ENCODE measurements at places on chromosomes 2 and 18.

- DNase-seq, result no peak
Measured at GRCh38 chr2:11616097-11616687, 53.8 kb downstream of the NTSR2 start.

- DNase-seq, result no peak
Measured at GRCh38 chr2:46499392-46499785, 20.0 kb downstream of the TMEM247 start.

GRCh38 chr2:74001781-74002504, 17.2 kb downstream of the TET3 start:
- no peak for DNase-seq

GRCh38 chr2:7573166-7573825, 656.1 kb downstream of the RNF144A start:
- no peak for DNase-seq

DNA sequence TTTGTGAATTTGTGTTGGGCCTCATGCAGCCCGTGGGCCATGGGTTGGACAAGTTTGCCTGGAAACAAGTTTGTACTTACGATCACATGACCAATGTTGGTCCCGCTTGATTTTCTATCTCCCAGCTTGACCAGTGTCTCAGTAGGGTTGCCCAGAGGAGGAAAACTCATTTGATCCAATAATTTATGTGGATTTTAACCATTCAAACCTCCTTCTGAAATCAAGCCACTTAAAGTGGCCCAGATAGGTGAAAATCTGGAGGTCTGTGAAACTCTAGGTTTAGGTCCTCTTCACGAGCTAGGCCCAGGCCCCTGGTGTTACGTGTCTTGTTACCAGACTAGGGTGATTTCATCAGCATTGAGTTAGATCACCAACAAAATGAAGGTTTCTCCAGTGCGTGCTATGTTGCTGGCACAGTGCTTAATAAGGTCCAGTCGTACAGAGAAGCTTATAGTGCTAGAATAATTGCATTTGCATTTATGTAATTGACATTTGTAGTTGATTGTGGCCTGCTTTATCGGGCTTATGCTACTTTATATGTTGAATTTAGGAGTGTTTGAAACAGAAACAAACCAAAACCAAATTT, 4.4 kb downstream of the ACTR2 start:
- no peak for DNase-seq

GRCh38 chr18:35927430-35927829, 45.0 kb upstream of the RMP24 start:
- no peak for DNase-seq

- DNase-seq, result no peak
Measured at GRCh38 chr2:78416625-78417300, 608.7 kb upstream of the REG3G start.

DNA sequence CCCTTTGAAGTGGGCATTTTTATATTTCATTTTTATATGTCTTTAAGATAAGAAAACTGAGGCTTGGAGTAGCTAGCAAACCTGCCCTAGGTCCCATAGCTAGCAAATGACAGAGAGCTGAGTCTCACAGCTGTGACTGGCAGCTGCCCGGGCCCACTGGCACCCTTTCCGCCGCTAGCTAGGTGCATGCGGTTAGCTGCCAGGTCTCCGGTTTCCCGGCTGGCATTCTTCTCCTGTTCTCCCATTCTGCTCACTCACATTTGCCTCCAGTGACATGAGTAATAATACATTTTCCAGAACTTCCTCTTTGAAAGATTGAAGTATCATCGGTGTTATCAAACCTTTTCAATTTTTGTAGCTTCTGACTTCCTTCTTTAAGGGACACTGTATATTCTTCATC, 38.7 kb downstream of the MTCL1 start:
- DNase-seq, result no peak

- DNase-seq, result peak; percentile 76
Measured at GRCh38 chr18:62186499-62186773, 420 bp downstream of the PIGN start.

- no peak for DNase-seq
Measured at GRCh38 chr18:12238826-12239225, 15.3 kb upstream of the CIDEA start.

DNA sequence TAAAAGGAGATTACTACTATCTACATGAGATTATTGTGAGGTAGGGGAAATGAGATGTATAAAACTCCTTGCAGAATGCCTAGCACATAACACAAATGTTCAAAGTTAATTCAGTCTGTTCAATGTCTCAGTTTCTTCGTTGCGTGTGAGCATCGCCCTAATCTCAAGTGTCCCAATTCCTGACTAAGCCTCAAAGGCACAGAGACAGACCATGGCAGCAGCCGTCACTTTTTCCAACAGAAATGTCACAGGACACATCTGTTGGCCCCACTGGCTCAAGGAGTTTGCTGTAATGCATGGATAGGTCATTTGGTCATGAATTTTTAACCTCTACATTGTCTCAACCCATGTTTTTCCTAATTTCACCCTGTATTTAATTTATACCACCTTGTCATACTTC, 75.3 kb downstream of the STK39 start:
- DNase-seq, result no peak

- peak; percentile 36 for DNase-seq
Measured at GRCh38 chr2:231378026-231378722, 17.3 kb upstream of the B3GNT7 start.

GRCh38 chr18:79093986-79094385, 24.8 kb downstream of the ATP9B start:
- DNase-seq, result no peak

DNA sequence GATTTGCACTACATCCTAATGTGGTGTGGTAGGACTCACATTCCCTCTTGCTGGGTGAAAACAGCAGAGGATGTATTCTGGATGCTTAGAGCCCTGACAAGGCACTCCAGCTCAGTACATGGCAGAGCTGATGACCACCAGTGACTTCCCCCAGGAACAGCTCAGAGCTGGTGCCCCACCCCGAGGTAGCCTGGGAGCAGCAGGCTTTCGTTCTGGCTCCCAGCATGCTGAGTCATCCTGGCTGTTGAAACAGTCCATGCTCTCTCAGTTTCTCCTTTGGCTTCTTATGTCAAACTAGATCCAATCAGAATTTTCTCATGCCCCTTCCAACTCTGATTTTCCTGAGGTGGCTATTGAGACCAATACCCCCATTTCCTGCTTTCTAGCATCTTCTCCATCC, 438.2 kb downstream of the NBAS start:
- no peak for DNase-seq

GRCh38 chr18:26460449-26461091, 87.8 kb downstream of the KCTD1 start:
- DNase-seq, result peak; percentile 53

DNA sequence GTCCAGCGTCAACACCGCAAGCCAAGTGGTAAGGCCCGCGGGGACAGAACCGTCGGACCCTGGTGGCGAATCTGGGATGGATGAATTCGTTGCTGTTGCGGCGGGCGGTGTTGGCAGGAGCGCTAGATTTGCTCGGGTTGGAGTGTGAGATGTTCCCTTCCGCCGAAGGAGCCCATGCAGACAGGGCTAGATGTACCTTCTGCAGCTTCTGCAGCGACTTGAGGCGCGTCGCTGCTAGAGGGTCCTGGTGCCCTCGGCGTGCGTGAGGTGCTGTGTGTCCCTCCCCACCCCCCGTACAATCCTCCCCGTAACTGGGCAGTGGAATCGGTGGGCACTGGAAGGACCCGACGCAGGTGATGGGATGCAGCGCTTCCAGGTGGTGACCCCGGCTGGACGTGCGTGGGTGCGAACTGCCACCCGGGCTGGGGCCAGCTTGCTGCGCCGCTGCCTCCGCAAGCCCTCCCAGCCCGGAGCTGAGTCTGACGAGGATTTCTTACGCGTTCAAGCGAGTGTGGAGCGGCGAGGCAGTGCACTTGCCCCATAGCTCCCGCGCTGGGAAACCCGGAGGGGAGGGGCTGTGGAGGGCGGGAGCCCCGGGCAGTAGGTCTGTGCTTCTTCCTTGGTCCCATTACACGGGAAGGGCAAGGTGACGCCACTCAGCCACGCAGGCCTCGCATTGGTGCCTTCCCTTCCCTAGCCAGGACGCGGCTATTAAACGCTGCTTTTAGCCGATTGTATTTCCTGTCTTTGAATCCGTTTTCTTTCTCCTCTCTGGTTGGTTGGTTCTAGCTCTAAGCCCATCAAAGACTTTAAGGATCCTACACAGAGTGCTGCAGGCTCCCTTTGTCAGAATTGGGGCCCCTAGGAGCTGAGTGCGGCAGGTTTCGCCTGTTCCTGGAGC, 34.2 kb downstream of the CHRNA1 start:
- DNase-seq, result no peak

DNA sequence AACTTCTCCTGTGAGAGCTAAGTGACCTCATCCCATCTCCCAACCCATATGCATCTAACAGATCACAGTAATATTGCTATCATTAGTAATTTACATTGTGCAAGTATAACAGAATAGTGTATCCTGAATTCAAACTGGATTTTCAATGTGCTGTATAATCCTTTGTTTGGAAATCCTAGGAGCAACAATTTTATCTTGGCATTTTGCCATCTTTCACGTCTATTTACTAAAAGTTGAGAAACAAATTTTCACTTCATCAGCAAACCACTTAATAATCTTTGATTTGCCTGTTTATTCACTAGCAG, 3.8 kb downstream of the HNRNPLL start:
- DNase-seq, result no peak

- no peak for DNase-seq
Measured at GRCh38 chr18:50982802-50983179, 15.0 kb downstream of the ELAC1 start.

DNA sequence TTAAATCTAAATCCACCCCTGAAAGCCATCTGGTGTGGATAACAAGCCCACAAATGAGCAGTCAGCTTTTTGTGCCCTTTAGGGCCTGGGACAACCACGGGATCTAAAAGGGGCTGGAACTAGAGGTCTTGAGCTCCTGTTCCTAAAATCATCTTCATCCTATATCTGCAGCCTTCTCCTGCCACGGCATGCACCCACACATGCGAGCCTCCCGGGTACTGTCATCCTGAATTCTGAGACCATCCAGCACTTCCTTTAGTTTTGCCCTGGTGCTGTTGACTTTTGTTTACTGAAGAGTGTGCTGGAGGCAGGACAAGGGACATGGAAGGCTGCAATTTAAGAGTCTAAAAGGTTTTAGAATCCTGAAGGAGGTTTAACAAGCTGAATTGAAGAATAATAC, 183.2 kb downstream of the FAM210A start:
- no peak for DNase-seq

- DNase-seq, result no peak
Measured at GRCh38 chr2:39682066-39682692, 16.5 kb downstream of the TMEM178A start.

- no peak for DNase-seq
Measured at GRCh38 chr2:216618785-216619184, 14.4 kb upstream of the IGFBP2 start.

DNA sequence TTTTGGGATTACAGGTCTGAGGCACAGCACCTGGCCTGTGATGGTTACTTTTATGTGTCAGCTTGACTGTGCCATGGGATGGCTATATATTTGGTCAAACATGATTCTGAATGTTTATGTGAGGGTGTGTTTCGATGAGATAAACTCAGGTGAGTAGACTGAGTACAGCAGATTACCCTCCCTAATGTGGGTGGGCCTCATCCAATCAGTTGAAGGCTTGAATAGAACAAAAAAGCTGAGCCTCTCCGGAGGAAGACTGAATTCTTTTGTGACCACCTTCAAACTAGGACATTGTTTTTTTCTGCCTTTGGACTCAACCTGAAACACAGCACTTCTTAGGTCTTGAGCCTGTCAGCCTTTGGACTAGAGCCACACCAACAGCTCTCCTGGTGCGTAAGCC, 49.4 kb upstream of the FIGN start:
- DNase-seq, result no peak

DNA sequence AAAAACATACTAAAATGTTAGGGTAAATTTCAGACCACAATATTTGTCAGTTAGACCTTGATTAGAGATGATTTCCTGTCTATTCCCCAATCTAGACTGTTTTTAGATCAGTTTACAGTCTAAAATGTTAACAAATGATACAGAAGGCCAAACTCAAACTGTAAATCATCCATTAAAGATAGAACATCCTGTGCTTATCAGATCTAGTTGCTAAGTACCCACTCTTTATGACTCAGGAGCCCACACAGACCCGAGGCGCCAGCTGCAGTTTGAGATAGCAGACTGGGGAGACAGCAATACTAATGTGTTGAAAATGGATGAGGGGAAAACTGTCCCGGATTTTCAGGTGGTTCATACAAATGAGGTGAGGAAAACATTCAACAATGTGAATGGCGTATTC, 113.3 kb downstream of the SCG2 start:
- DNase-seq, result no peak
